WTC11 (cell line): ENCODE measurements at places on chromosomes 4 and X. TPM values are rescaled to one million over a fixed set of nuclear protein-coding genes. Genes with fewer than 3 reads are reported as not detected.

The XG gene
- 0.78 to 1.0 TPM (median 1.0 TPM) in 3 replicates for total RNA-seq

The TMEM164 gene
- 16.0 to 22.3 TPM (median 19.2 TPM) in 3 replicates for total RNA-seq

- no peak overlapping the region for H3K4me3 ChIP-seq
- DNase-seq: no peak
- no peaks in the 10 kb centered on the region for H3K27me3 ChIP-seq
- no peaks in the 10 kb centered on the region for H3K36me3 ChIP-seq
- no peaks in the 10 kb centered on the region for H3K4me1 ChIP-seq
- no peak overlapping the region for H3K27ac ChIP-seq
Measured at GRCh38 chr4:117383468-117383867, 298.1 kb upstream of the TRAM1L1 start.

DNA sequence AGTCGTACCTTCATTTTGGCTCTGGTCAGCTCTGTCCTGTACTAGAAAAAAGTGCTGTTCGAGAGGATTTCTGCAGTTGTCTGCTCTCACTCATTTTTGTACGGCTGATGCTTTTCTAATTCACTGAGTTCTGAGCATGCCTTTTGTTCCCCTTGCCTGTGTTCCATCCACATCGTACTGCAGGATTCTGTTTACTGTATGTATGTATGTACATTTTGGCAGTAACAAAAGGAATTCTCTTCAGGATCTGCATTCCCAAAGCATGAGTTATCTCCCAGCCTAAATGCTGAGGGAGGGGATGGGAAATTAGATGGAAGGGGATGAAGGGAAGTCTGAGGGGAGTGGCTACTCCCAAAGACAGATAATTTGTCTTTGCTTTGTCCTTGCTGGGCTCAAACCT is 87.6 kb downstream of the GBA3 start:
- H3K27ac ChIP-seq: no peak overlapping the region
- H3K36me3 ChIP-seq: 0 out of 2 replicates have a peak, but pooled peaks cover 3% of the 10 kb centered on the region
- H3K27me3 ChIP-seq: no peaks in the 10 kb centered on the region
- H3K4me3 ChIP-seq: no peak overlapping the region
- H3K4me1 ChIP-seq: peaks cover 6% of the 10 kb centered on the region

The IBSP gene
- not detected in 3 replicates for total RNA-seq

GRCh38 chrX:95764972-95765451 is 919.6 kb upstream of the DIAPH2 start:
- H3K36me3 ChIP-seq: no peaks in the 10 kb centered on the region
- H3K4me1 ChIP-seq: peaks cover 22% of the 10 kb centered on the region
- no peak for DNase-seq
- H3K27ac ChIP-seq: peak overlapping the region; percentile 70; the same call in 1 of the 2 replicates
